ENCODE measurements at places on chromosomes 2 and 18. TPM values are rescaled to one million over a fixed set of nuclear protein-coding genes. Genes with fewer than 3 reads are reported as not detected.

The OSR1 gene
- total RNA-seq, result 4.4 TPM

- no peak for DNase-seq
Observed at GRCh38 chr2:230246206-230246605, 20.7 kb downstream of the SP140 start.

- DNase-seq, result peak; percentile 38
Observed at GRCh38 chr2:86441882-86442641, 891 bp downstream of the KDM3A start.

DNA sequence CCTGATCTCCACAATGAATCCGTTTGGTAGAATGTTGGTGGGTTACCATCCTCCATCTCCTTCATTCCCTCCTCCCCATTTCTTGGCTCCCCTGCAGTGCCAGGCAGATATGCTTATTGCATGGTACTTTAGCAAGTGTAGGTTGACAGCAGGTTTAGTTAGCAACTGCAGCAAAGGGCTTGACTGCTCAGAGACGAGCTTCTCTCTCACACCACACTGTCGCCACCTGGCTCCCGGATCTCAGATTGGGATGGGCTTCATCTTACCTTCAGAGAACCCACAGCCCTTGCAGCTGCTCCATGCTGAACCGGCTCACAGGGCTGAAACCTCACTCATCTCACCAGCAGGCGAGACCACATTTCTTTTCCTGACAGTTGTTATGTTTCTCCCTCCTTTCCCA, 88.8 kb downstream of the VWA3B start:
- DNase-seq, result no peak

DNA sequence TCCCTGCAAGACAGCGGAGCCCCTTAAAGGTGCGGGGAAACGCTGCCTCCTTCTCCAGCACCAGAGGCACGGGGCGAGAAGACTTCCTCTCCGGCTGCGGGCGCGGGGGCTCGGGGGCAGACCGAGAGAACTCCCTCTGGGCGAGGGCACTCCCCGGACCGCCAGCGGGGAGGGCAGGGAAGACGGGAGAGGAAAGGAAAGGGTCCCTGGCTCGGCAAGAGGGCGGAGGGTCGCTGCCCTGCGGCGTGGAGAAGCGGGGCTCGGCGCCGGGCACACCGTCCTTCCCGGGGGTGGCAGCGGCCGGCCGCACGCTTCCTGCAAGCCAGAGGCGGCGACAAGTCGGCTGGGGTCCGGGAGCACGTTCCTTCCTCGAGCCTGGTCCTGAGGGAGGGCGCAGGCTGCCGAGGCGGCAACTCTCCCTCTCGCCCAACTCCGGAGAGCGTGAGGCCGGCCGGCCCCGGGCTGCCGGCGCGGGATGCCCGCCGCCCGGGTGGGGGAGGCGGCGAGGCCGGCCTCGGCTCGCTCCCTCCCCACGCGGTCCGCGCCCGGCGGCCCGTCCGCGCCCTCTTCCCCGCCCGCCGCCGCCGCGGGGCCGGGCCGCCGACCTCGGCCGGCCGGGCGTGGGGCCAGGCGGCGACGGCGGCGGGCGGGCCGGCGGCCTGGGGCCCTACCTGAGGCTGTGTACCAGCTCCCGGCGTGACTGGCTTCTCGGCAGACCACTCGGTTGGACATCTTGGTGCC, 1.1 kb downstream of the MEMO1 start:
- peak; percentile 9 for DNase-seq

DNA sequence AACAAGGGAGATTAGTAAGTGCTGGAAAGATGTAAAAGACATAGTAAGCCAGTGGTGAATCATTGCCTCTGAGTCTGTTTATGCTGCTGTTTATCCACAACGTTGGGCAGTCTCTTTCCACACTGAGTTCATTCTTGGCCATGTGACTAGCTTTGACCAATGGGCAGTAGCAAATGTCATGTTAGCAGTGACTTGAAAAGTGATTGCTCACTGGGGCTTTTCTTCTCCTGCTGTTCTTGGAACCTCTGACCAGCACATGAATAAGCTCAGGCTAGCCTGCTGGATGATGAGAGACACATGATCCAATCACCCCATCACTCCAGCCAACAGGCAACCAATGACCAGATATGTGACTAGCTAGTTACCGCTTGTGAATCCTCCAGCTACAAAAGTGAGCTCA, 360.4 kb downstream of the SLC4A3 start:
- no peak for DNase-seq

All from occipital lobe (tissue), 3 donors.